Occipital lobe (tissue), 3 donors: ENCODE measurements at places on chromosomes 7 and 10. TPM values are rescaled to one million over a fixed set of nuclear protein-coding genes. Genes with fewer than 3 reads are reported as not detected.

Gene EVX1
- total RNA-seq, result not detected

Gene TUBB8
- not detected for total RNA-seq

Gene ZCWPW1
- 4.2 TPM for total RNA-seq

Gene CC2D2B
- total RNA-seq, result 2.0 TPM

Gene LRGUK
- 17.6 TPM for total RNA-seq

Gene PRLHR
- 4.1 TPM for total RNA-seq
